Left lobe of liver (tissue), 2 donors: ENCODE measurements at places on chromosomes 6 and 20. TPM values are rescaled to one million over a fixed set of nuclear protein-coding genes. Genes with fewer than 3 reads are reported as not detected.

GRCh38 chr6:125981571-125982185, 4.7 kb upstream of the TRMT11 start:
- no peak for DNase-seq

TPX2 gene
- 2.0 TPM for total RNA-seq

DNA sequence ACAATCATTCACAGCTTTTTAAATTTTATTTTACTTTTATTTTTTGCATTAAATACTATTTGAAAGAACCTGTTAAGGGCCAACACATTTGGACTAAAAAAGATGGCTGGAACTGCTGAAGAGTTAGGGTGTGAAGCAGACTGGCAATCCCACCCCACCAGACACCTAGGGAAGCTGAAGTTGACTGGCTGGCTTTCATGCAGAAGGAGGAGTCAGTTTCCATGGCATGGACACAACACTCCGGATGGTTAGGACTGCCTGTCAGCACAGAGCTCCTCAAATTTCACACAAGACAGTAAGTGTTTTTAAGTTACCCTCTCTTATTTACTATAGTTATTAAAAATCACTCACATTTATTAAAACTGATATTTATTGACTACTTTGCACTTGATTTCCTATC, at the start of gene ANKRD66:
TSS of gene ANKRD66 (plus strand) at position 238 of the 400 bp plus-strand sequence. CDS start 5,016 bp downstream, outside the sequence.
- DNase-seq, result no peak

GRCh38 chr6:129621252-129621651, 88.7 kb downstream of the ARHGAP18 start:
- DNase-seq, result no peak

GRCh38 chr6:104729433-104729832, 130.3 kb downstream of the HACE1 start:
- DNase-seq, result no peak

DNA sequence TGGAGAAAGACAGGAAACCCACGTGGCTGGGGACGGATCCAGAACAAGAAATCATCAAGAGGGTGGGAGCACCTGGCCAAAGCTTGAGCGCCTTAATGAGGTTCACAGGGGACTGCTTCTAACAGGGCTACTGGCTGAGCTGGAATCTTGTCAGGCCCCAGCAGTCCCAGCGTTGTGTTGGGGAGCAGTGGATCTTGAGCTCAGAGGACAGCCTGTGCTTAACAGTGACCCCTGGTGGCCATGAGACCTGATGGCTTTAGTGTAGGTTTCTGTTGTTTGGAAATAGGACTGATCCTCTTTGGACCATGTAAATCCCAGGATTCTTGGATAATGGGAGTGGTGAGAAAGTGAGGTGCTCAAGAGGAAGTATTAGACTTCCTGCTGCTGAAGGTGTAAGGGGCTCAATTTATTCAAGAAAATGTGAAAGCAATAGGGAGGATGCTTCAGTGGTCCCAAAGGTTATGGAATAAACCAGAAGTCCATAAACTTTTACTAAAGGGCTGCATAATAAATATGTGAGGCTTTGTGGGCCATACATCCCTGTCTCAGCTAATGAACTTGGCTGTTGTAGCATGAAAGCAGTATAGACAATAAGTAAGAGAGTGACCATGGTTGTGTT, 216.2 kb downstream of the NFATC2 start:
- peak; percentile 61 for DNase-seq

DNA sequence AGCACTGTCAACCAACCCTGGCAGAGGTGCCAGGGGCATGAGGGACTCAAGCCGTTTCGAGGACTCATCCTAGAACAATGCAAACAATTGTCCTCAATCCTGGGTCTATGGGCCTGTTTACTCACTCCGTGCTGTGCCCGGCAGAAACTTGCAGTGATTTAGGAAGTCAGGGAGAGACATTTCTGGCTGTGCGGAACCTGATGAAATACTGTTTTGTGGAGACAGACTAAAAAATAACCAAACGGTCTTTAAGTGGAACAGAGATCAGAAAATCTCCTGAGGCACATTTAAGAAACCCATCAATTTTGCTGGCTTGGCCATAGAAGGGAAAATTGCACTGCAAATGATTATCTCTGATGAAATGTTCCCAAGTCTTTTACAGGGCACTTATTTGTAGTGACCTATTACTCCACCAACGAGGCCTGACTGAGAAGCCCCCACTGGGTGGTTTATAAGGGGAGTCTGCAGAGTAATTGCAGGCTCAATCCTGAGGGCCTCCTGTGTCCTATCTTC, 79.8 kb upstream of the KCNK16 start:
- DNase-seq, result no peak
